NCI-H1048 (cell line): ENCODE measurements at places on chromosomes 16 and 17.

DNA sequence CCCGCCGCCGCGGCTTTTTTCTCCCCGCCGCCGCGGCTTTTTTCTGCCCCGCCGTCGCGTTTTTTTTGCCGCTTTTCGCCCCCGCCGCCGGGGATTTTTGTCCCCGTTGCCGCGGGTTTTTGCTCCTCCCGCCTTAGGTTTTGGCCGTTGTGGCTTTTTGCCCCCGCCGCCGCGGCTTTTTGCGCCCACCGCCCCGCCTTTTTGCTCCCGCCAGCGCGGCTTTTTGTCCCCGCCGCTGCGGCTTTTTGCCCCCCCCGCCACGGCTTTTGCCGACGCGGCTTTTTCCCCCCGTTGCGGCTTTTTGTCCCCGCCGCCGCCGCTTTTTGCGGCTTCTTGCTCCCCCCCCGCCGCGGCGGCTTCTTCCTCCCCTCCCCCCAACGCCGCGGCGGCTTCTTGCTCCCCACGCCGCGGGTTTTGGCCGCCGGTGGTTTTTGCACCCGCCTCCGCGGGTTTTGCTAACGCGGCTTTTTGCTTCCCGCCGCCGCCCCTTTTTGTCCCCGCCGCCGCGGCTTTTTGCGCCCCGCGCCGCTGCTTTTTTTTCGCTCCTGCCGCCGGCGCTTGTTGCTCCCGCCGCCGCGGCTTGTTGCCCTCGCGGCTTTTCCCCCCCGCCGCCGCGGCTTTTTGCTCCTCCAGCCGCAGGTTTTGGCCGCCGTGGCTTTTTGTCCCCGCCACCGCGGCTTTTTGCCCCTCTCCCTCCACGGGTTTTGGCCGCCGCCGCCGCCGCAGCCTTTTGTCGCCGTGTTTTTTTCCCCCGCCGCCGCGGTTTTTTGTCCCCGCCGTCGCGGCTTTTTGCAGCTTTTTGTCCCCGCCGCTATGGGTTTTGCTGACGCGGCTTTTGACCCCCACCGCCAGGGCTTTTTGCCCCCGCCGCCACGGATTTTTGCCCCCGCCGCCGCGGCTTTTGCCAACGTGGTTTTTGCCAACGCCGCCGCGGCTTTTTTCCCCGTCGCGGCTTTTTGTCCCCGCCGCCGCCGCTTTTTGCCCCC lies 150.3 kb downstream of the KCNJ18 start:
- no peak for DNase-seq

- no peak for DNase-seq
Observed at GRCh38 chr17:22459331-22459952, 767.1 kb downstream of the KCNJ18 start.

DNA sequence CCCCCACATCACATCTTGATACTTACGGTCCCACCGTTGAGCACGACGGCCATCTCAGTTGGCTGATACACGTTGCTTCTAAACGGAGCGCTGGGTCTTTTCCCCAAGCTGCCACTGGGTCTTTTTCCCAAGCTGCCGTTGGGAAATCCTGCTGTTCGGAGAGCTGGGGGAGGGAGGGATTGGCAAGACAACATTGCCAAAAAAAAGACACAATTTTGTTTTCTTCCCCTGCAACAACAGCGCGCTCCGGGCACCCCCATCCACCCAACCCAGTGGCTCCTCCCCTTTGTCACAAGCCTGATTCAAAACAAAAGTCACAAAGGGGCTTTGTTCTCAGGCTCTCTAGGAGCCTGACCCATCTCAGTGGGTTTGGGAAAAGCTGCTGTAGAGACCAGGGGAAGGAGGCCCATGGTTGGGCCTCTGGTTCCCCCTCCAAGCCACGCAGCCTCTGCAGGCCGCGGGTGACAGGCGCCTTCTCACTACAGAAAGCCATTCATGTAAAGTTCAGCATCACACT lies 22.8 kb downstream of the GPRC5B start:
- DNase-seq = no peak

DNA sequence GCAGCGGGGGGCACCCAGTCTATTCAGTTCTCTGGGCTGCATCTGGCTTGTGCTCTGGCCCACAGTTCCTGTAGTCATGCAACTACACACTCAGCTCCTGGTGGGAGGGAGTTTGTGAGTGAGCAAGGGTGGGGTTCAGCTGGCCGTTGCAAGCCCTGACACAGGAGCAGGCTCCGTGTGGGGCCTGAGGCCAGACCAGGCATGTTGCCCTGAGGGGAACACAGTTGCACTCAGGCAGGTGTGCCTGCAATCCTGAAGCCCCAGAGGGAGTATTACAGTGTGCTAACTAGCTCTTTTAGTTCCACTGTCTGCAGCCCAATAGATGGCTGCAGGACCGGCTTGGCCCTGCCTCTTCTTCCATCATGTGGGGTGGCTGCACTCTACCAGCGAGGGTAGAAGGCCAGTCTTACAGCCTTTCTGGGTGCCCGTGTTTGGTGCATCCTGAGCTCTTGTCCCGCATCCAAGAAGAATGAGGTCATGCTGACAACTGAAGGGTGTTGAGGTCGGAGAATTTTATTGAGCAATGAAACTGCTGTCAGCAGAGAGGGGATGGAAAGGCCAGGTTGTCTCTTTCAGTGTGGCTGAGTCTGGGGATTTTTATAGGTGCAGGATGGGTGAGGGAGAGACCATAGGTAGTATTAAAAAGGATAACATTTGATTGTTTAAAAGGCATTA lies 49.9 kb upstream of the ELAC2 start:
- no peak for DNase-seq

DNA sequence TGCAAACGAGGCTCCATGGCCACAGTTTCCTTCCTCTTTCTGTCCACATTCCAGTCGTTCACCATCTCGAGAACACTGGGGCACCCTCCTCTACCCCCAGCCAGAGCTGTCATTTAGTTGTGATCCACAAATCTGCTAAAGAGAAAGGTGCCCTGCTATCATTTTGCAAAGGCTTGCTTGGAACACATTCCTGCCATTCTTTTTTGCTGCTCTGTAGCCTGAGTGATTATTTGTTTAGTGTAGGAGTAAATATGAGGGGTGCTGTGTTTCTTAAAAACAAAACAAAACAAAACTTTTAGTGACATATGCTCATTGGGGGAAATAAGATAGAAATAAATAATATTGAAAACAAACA lies 166.7 kb downstream of the PRKCA start:
- no peak for DNase-seq

DNA sequence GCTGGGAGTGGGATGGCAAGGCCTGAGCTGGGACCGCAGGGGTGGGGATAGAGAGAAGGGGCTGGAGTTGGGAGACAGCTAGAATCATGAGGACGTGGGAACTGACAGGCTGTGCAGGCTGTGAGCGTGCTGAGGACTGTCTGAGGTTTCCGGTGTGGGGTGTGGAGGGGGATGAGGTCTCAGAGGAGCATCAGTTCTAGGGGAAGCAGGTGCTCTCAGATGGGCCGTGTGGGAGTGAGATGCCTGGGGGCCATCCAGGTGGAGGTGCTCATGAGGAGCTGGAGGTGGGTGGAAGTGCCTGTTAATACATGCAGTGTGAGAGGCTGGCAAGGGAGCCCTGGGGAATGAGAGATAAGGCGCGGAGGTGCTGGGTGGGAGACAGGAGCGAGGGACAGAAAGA lies 27.2 kb downstream of the HASPIN start:
- DNase-seq = no peak

GRCh38 chr17:11300738-11301137 lies 59.7 kb downstream of the SHISA6 start:
- DNase-seq = no peak

- no peak for DNase-seq
Observed at GRCh38 chr17:45060382-45060796, 728 bp upstream of the NMT1 start.

DNA sequence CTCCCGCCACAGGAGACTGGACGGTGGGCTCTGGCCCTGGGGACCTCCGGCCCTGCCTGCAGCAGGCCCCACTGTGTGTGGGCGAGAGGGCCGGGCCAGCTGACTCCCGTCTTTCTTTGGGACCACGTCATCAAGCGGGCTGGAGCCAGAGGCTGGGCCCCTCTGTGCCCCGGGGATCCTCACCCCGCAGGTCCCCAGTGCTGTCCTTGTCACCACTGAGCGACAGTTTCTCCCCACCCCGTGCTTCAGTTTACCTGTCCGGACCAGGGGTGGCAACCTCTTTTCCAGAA lies 181.9 kb upstream of the ZNF469 start:
- DNase-seq = no peak

GRCh38 chr16:74465851-74466685 lies 44.8 kb upstream of the CLEC18B start:
- no peak for DNase-seq

DNA sequence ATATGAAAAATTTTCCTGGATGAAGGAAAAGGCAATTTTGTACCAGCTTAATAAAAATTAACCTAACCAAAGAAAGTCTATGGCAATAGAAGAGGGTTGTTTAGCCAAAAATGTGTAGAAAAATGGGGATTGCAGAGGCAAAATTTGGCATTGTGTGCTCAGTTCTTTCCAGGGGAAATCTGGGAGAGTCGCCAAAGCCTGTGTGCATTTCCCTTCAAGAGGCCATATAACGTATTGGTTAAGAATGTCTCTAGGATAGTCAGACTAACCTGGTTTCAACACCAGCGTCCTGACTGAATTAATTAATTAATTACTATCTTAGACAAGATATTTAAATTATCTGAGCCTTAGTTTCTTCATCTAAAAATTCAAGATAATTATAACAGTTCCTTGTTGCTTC lies 44.8 kb upstream of the HLF start:
- no peak for DNase-seq

- DNase-seq = no peak
Observed at GRCh38 chr17:80891397-80892018, 100.1 kb upstream of the CHMP6 start.

DNA sequence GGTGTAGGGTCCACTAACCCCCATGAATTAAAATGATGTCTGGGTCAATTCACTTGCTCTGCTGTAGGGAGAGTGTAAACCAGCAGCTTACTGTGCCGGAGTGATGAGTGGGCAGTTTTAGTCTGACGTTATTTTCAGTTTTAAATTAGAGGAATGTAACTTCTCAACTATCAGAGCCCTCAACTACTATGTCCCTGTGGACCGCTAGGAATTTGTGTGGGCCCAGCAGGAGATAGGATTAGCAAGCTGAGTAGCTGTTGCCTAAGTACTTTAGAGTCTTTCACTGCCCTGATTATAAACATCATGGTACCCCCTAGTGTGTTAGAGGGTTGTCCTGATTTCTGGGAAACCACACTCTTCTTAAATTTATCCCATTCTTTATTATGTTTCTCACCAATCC lies 11.4 kb downstream of the MARVELD3 start:
- DNase-seq = no peak

GRCh38 chr16:77663711-77664110 lies 58.6 kb upstream of the NUDT7 start:
- no peak for DNase-seq

- no peak for DNase-seq
Observed at GRCh38 chr17:36515837-36516236, 18.8 kb downstream of the MYO19 start.

DNA sequence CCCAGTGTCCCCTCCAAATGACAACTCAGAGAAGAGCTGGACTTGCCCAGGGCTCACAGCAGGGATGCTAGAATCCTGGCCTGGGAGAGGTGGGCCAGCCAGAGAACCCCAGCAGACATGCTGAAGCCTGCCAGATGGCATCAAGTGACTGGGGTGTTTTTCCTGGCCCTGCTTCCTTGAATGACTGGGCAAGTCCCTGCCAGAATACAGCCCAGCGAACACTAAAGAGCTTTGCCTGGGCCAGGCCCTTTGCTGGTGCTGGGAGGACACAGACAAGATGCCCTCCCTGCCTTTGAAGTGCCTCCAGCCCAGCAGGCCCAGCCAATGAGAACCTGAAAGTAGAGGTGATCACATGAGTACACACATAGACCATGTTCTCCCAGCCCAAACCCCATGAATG lies 11.5 kb downstream of the ZNF319 start:
- no peak for DNase-seq
